ENCODE measurements at places on chromosomes 16 and 17.

GRCh38 chr16:80507538-80507937 lies 33.3 kb upstream of the DYNLRB2 start:
- no peak for DNase-seq

DNA sequence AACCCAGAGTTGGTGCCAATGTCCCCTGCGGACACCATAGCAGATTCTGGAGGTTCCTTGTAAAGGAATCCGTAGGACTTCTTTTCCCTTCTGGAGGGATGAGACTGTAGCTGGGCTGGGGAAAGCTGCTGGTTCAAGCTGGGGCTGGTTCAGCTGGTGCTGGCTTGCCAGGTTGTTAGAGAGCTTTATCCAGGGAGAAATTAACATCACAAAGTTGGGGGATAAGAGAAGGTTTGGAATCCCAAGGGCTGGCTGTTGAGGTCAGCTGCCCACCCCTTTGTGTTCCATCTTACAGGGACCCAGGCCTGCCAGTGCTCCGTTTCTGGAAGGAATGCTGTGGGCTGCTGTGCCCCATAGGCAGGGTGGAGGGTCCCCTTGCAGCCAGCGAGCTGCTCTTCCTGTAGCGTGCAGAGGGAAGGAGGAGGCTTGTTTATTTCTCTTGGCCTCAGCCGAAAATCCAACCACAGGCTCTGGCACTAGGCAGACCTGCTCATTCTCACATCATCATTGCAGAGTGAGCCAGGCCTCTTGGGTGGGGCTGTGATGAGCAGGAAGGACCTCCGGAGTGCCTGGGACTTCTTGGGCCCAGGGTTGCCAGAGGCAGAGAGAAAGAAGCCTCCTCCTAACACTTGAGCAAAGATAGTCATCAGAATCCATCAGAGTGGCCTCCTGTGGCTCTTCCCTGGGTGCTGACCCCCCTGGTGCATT lies 251.1 kb downstream of the SEC14L1 start:
- DNase-seq = peak; percentile 44

GRCh38 chr17:57048096-57048495 lies 37.0 kb upstream of the AKAP1 start:
- DNase-seq = no peak

- DNase-seq = no peak
These were observed 10.3 kb upstream of the NAGPA start for GRCh38 chr16:5044011-5044540.

DNA sequence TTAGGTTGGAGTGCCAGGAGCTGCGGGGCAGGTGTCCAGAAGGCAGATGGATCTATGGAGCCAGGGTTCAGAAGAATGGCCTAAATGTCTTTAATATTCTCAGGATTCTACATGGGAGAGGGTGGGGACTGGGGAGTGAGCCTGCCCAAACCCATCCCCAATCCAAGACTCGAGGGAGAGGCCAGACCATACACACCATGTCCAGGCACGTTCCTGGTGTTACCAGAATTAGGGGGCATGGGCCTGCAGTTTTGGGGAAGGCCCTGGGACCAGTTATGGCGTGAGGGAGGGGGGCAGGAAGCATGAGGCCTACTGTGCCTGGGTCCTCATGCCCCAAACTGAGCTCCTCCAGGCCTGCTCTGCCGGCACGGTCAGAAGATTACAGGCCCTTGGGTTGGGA lies 1.9 kb downstream of the TAX1BP3 start:
- no peak for DNase-seq

DNA sequence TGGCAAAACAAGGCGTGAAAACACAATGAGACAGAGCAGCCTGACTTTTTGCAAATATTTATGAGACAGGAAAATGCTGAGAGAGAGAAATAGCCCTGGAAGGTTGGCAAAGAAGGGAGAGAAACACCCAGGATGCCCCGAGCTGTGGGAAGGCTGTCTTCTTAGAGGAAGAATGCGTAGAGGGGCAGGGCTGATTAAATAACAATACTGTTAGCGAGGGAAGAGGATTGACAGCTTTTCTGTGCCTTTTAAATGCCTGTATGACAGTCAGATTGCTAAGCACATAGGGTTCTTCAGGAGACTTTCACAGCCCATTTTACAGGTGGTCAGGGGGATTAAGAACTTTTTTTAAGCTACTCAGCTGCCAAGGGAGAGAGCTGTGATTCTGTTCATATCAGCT lies 219.2 kb downstream of the SHISA9 start:
- no peak for DNase-seq

- DNase-seq = no peak
These were observed 7.3 kb downstream of the MAPK8IP3 start for GRCh38 chr16:1713331-1713730.

GRCh38 chr17:43576563-43577229 lies 30.6 kb upstream of the ETV4 start:
- DNase-seq = peak; percentile 54

DNA sequence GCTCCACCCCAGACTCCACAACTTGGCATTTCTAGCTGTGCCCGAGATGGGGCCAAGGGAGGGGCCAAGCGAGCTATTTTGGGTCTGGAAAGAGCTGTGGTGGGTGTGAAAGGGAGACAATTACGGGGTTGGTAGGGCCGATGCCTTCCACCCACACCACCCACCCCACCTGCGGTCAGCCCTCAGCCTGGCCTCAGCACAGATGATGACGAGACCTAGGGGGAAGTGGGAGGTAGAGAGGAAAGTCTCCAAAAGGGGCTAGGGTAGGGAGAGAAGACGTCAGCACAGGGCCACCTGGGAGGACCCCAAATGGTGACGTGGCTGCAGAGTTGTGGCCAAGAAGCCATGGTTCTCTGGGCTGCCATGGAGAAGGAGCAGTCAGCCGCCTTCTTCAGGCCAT lies 83.1 kb downstream of the SDK2 start:
- DNase-seq = no peak

DNA sequence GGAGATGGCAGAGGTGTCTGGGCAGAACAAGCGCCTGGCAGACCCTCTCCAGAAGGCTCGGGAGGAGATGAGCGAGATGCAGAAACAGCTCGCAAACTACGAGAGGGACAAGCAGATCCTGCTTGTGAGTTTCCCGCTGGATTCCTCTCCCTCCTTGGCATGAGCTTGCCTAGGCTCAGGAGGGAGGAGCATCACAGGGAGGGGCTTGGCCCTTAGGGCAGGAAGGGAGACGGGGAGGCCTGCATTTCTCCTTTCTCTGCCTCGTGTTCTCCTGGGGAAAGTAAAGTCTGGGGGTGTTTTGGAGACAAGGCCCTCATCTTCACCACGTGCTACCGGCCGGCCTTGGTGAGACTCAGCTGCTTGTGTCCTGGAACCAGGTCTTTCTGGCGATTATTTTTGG lies 18.0 kb upstream of the DBNDD1 start:
- no peak for DNase-seq

DNA sequence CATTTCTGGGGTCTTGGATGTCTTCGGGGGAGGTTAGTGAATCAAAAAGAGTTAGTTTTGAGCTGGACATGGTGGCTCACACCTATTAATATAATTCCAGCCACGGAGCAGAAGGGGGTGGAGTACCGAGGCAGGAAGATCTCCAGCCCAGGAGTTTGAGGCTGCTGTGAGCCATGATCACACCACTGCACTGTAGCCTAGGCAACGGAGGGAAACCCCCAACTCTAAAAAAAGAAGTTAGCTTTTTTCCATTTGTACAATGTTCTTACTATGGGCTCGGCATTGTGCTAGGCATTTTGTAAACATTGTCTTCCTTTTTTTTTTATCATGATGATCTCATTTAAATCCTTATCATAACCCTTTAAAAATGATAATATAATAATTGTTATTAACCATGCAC lies 8.3 kb upstream of the SNF8 start:
- DNase-seq = no peak

GRCh38 chr17:71486261-71486660 lies 634.6 kb upstream of the SOX9 start:
- DNase-seq = no peak

DNA sequence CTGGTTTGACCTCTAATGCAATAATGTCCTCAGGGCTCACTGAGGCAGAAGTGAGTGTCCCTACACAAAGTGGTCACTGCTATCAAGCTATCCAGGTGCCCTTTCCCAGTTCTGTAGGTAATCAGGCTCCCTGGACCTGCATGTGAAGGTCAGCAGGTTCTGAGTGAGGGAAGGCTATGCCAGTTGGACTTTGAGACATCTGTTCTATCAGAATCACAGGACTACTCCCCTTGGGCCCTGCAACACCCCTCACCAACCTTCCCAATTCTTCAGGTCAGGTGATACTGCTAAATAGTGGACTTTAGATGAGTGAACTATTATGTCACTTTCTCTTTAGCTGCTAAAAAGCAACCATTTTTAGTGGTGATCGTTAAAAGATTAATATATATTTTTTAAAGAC lies 37.6 kb downstream of the ZZEF1 start:
- DNase-seq = no peak

- DNase-seq = no peak
These were observed 257.4 kb upstream of the IRX5 start for GRCh38 chr16:54673313-54673712.

DNA sequence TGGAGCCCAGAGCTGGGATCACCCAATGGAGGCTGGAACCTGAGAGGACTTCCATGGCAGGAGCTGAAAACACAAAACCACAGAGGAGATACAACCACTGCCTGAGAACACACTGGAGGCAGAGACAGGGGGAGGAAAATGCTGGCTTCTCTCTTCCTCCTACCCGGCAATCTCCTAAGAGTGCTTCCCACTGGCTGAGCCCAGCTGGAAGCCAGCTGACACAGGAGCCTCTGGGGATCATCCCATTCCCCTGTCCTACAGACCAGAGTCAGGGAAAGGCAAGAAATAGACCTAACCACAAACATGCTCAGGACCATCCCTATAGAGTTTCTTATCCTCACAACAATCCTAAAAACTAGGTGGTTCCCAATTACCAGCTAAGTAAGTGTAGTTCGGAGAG lies 112.4 kb upstream of the CDH5 start:
- DNase-seq = no peak

DNA sequence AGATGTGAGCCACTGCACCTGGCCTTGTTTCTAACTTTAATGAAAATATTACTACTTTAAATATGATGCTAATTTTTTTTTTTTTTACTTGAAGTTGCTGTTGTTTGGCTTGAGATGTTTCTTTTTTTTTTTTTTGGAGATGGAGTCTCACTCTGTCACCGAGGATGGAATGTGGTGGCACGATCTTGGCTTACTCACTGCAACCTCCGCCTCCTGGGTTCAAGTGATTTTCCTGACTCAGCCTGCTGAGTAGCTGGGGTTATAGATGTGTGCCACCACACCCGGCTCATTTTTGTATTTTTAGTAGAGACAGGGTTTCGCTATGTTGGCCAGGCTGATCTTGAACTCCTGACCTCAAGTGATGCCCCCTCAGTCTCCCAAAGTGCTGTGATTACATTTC lies 23.6 kb downstream of the IGSF6 start:
- no peak for DNase-seq

DNA sequence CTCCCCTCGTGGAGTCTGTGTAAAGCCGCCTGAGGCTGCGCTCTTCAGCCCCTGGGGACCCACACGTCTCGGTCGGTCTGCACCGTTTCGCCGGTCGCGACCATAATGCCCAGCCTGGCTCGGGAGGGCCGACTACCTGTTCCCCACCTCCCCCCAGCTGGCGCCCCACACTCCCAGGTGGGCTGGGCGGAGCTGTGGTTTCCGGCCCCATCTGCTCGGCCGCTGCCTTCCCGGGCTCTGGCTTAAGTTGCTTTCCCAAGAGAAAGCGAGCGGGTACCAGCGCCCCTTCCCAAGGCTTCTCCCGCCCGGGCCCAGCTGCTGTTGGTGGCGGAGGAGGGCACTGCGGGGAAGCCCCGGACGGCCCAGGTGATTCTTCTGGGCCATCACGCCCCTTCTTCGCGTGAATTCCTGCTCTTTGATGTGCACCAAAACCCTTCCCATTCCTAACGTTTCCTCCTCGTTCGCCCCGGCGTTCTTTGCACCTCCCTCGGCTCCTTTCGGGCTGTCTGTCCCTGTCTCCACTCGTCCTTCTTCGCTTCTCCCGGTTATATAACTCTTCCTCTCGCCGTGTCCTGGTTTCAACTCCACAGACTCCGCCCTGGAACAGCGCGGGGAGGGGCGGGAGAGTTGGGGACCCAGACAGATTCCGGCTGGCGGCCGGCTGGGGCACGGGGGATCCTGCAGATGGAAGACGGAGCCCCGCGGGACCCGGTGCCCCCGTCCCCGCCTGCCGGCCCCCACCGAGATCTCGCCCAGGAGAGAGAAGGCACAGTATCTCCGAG lies 2.0 kb downstream of the KDM6B start:
- DNase-seq = no peak

DNA sequence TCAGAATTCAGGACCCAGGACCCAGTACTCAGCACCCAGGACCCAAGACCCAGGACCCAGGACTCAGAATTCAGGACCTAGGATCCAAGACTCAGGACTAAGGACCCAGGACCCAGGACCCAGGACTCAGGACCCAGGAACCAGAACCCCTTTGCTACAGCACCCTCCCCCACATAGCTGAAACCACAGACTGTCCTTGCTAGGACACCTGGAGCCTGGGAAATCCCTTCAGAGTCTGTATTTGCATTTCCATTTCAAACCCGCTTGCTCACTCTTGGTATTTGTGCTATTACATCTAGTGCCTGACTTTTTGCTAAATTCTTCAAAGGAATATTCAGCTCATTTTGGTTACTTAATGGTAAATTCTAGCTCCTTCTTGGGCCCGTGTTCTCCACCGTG lies 275.8 kb upstream of the MAF start:
- DNase-seq = no peak

DNA sequence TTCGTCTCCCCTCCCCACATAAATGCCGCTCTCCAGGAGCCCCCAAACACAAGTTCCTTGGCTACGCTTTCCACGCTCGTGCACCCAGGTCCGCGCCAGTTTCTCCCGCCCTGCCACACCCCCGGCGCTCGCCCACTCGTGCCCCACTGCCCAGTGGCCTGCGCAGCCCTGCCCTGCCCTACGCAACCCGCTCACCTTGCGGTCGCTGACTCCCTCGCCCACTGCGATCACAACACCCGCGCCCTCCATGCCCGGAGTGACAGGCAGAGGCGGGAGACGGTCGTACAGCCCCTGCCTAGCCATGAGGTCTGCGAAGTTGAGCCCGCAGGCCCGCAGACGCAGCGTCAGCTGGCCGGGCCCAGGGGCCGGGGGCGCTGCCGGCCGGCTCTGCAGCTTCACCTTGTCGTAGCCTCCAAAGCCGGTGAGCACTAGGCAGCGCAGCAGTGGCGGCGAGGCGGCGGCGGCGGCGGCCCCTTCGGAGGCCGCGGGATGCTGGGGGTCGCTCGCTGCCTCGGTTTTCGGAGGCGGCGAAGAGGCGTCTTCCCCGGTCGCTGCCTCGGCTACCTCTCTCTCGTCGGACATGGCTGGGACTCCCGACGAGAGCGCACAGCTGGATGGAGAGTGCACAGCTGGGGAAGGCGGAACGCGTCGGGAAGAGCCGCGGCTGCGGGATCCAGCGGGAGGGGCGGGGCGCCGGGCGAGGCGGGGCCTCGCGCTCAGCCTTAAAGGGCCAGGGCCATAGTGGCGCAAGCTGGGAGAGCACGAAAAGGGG lies at the start of gene VAT1:
TSS of gene VAT1 (minus strand) at position 645 of the 772 bp plus-strand sequence. CDS start at position 582, 63 bp downstream.
- DNase-seq = peak; percentile 53

DNA sequence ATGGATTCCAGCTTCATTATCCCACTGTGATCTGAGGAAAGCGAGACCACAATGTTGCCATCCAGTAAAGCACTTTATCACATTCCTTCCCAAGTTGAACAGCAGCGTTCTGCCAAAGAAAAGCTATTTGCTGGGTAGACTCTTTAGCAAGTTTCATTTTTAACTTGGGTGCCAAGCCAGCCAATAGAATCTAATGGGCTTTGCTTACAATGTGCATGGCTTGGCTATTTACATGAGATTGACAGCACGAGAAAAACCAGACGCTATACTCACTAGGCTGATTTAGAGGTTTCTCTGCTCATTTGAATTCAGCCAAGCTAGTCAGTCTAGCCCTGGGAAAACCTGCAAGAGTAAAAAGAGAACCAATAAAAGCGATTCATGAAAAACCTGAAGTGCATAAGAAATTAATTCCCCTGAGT lies 108.9 kb downstream of the CDH13 start:
- DNase-seq = no peak

GRCh38 chr17:2418572-2418971 lies 17.7 kb upstream of the MNT start:
- DNase-seq = no peak

All from activated T-cell treated with anti-CD3 and anti-CD28 coated beads for 24 hours (primary cell).